NCI-H460 (cell line): ENCODE measurements at places on chromosomes 5 and 9. TPM values are rescaled to one million over a fixed set of nuclear protein-coding genes. Genes with fewer than 3 reads are reported as not detected.

GRIA1 gene
- not detected in 2 replicates for total RNA-seq

CD180 gene
- not detected in 2 replicates for total RNA-seq

DNA sequence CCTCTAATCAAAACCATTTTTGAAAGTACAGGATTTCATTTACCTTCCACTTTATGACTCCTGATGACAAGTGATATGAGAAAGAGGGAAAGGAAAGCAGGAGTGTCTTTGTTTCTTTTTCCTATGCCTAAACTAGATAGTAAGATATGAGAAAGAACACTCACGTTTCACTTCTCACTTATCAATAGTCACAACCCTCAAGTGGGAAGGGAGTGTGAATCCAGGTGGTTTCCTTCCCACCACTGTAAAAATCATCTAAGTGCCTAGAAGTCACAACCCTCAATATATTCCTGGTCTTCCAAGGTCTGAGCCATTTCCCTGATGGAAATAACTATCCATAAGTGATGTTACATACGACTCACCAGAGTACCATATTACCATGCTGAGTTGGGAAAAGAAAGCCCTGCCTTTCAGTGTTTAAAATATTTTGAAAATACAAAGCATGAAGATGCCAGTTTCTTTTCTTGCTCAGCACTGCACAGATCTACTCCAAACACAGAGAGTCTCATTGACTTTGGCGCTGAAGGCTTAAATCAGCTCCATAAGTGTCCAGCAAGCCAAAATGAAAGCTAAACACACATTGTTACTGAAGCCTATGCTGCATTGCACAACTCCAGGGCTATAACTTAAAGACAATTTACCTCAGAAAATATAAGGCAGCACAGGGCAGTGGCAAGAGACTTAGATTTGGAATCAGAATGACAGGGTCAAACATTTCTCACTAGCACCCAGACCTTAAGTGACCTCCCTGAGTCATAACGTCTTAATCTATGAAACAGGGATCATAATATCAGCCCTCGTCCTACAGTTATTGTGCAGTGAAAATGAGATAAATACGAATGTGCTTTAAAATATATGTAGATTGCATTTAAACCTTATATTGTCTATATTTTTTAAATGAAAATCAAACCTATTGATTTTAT is 301.2 kb downstream of the KIAA0825 start:
- no peak for DNase-seq

DNA sequence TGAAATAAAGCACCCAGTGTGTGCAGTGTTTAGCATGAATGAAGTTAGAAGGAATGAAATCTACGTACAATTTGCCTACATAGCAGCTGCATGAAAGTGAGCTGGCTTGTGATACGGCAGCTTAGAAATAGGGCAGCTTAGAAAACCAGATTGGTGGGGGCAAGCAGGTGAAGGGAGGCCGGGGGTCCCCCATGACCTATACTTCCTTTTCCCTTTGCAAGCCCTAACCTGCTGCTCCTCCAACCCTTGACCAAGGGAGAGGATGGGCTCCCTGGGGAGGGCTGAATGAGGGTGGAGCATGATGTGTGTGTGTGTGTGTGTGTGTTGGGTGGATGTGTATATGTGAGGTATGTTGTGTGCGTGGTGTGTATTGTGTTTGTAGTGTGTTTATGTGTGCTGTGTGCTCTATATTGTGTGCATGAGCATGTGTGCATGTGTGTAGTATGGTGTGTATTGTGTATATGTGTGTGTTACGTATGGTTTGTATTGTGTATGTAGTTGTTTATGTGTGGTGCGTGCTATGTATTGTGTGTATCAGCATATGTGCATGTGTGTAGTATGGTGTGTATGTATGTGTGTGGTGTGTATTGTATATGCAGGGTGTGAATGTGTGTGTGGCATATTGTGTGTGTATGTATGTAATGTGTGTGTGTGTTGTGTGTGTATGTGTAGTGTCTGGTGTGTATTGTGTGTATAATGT is 72.1 kb downstream of the TENT4A start:
- no peak for DNase-seq

GRCh38 chr5:2658447-2658846 is 93.0 kb downstream of the IRX2 start:
- no peak for DNase-seq

DNA sequence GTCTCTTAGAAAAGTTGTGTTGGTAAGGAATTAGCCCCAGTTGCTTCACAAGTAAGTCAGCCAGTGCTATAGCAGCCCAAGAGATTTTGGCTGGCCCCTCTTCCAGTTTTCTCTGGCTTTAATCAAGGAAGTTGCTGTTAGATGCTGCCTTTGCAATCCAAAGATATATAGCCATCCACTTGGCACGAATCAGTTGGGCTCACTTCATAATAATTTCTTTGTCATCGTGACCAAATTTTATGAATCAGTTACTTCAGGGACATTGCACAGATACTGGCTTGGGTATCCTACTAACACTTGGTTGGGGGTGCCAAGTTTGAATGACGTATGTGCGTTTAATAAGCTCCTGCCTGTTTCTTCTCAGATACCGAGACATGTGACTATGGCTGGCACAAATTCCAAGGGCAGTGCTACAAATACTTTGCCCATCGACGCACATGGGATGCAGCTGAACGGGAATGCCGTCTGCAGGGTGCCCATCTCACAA is 81.5 kb downstream of the VCAN start:
- no peak for DNase-seq
